ENCODE measurements at places on chromosomes 12 and 14.
A peak's percentile ranks its signal among the peaks of the same experiment; 100 is the strongest.

DNA sequence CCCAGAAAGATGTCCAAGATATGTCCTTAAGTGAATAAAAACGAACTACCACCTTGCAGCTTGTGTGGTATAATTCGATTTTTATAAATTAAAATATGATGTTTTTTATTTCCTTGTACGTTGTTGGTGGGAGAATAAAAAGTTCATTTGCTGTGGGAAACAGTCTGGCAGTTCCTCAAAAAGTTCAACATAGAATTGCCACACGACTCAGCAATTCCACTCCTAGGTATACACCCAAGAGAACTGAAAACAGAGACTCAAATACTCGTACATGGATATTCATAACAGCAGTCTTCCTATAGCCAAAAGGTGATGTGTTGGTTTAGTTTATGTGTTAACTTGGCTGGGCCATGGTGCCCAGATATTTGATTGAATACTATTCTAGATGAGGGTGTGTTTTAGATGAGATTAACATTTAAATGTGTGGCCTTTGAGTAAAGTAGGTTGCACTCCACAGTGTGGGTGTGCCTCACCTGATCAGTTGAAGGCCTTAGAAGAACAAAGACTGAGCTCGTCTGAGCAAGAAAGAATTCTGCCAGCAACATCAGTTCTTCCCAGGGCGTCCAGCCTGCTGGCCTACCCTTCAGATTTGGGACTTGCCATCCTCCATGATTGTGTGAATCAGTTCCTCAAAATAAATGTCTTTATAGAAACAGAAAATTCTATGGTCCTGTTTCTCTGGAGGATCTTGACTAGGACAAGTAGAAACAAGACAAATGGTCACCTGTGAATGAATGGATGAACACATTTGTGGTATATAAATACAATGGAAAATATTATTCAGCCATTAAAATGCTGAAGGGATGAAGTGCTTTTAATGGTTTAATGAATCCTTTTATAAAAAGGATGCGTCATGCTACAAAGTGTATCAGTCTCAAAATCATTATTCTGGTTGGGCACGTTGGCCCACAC, 5.1 kb upstream of the DENR start:
- peak; percentile 37 for DNase-seq

DNA sequence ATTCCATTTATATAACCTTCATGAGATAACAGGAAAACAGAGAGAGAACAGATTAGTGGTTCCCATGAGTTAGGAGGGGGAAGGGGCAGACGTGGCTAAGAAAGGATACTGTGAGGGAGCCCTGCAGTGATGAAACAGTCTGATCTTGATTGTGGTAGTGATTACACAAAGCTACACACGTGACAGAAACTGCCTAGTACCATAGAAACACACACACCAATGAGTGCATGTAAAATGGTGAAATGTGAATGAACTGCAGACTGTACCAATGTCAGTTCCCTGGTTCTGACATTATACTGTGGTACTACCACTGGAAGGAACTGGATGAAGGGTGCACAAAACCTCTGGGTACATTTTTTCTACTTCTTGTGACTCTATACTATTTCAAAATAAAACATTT, 36.9 kb downstream of the NRDE2 start:
- peak; percentile 50 for DNase-seq

DNA sequence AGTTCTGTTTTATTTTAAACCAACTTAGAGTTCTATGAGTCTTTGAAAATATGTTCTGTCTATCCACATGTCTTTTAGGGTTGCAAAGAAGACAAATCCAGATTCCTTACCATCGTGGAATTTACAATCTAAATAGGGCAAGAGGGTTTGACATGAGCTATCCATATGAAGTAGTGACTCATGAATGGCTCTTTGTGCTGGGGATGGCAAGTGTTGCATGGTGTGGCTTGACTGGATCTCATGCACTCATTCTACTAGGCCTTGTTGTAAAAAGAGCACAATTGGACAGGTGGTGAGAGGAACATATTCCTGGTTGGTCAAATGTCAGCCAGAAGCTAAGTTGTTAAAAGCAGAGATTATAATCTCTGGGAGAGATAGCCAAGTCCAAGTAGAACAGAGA, 509.1 kb downstream of the DIO2 start:
- no peak for DNase-seq

- DNase-seq, result peak; percentile 13
Observed at GRCh38 chr14:73613046-73613383, 698 bp downstream of the ACOT6 start.

- no peak for DNase-seq
Observed at GRCh38 chr12:1984759-1985158, 19.5 kb downstream of the DCP1B start.
